ENCODE measurements at places on chromosomes 2 and 18.

GRCh38 chr2:164554487-164554886 lies 66.8 kb downstream of the GRB14 start:
- DNase-seq, result no peak

DNA sequence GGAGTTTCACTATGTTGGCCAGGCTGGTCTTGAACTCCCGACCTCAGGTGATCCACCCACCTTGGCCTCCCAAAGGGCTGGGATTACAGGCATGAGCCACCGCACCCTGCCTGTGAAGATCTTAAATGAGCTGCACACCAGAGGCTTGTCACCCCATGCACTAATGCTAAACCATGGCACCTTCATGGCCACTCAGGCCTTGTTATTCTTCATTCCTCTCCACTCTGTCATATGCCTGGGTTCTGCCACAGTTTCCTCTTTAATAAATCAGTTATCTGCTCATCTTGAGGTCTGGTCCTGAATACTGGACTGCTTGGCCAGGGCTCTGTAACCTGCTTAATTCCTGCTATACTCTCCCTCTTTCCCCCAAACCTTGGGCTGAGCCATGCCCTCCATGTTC lies 303.9 kb upstream of the FBXO11 start:
- no peak for DNase-seq

GRCh38 chr2:86768189-86768949 lies 22.3 kb downstream of the CD8A start:
- no peak for DNase-seq

DNA sequence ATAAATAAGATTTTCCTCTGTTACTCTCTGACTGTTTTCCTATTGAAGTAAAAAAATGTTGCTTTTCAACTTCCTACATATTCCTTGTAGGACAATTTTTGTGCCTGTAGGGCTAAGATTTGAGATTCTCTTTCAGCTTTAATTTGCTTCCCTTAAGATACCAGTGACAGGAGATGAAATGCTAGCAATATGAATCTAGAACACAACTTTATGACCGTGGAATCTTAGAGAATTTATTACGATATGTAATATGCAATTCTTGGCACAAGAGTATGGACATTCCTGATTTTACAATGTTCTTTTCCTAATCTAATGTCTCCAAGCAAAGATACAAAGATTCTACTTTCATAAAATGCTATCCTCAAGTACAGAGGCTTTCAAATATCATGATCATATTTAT lies 180.9 kb downstream of the KCNE4 start:
- DNase-seq, result no peak

DNA sequence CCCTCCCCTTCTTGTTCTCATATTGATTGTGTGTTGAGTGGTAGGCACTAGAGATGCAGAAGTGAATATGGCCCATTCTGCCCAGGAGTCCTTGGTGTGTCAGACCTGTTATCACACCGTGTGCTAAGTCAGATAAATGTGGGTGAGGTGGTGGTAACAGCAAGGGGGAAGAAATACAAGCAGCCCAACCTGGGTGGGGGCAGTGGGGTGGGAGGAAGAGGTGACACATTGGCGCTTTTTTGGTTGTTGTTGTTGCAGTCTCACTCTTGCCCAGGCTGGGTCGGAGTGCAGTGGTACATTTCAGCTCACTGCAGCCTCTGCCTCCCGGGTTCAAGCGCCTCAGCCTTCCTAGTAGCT lies 12.8 kb downstream of the B3GNT2 start:
- DNase-seq, result no peak

DNA sequence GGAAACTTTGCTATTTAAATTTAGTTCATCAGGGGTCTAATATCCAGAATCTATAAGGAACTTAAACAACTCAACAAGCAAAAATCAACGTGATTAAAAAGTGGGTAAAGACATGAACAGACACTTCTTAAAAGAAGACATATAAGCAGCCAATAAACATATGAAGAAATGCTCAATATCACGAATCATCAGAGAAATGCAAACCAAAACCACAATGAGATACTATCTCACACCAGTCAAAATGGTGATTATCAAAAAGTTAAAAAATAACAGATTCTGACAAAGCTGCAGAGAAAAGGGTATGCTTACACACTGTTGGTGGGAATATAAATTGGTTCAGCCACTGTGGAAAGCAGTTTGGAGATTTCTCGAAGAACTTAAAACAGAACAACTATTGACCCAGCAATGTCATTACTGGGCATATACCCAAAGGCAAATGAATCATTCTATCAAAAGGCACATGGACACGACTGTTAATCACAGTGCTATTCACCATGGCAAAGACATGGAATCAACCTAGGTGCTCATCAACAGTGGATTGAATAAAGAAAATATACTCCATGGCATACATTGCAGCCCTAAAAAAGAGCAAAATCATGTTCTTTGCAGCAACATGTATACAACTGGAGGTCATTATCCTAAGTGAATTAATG lies 189.9 kb downstream of the SLC4A10 start:
- DNase-seq, result no peak

DNA sequence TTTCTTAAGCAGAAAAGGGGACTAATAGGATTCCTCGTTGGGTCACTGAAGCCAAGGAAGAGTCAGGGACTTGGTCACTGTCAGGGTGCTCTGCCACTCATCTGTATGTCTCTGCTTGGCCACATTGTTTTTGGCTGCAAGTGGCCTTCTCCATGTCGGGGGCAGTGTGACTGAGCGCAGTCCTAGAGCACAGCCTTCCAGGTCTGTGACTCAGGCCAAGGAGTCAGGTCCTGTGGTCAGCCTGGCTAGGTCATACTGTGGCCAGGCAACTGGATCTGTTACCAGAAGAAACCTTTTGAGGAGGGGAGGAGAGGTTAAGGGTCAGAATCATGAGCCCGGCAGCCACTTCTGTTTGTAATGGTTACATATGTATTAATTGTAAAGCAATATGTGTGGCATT lies 61.3 kb downstream of the GALNT1 start:
- DNase-seq, result no peak

DNA sequence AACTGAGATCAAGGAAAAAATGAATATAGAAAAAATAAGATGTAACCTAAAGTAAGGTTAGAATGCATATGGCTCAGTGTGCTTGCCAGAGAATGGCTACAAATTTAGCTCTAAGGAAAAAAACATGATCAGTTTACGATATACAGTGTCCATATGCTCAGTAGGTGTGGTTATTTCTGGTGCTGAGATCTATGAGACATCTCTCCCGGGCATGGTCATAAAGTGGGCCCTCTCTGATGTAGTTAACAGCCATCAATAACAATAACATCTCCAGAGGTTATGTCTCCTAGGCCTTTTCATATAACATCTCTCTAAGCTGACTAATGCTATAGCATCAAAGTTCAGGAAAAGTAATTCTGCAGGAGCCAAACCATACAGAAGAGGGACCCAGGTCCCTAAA lies 56.3 kb upstream of the UBE2E3 start:
- DNase-seq, result no peak

- no peak for DNase-seq
Observed at GRCh38 chr18:44900627-44901026, 219.9 kb downstream of the SETBP1 start.

DNA sequence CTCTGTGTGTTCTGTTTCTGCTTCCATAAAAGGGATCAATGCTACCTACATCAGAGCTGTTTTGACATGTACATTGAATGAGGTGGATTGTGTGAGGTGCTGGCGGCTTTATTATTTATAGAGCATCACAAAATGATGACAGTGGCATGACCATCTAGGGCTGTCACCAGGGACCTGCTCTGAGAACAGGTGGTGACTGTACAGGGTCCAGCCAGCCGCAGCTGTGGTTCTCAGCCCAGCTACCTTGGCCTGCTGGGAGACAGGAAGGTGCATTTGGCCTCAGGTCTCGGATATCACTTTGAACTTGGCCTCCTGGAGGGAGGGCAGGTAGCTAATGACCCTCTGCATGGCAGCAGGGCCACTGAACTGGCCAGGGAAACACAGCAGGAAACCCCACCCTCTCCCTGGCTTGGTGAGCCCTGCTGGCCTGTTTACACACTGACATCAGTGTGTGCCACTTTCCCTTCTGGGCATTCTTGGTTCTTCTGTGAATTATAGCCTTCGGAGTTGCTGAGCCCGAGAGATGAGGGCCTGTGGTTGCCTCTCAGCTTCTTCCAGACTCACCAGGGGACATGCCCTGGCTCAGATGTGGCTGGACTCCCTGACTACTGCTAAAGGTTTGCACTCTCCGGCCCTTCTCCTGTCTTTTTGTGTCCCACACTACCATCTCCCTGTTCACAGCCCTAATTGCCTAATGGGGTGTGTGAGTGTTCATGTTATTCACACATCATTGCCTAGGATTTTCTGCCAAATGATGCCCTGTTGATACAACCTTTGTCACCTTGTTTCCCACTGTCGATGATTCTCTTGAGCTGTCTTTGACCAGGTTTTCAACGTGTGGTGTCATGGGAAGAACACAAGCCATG lies 109.2 kb upstream of the RAB12 start:
- DNase-seq, result no peak

DNA sequence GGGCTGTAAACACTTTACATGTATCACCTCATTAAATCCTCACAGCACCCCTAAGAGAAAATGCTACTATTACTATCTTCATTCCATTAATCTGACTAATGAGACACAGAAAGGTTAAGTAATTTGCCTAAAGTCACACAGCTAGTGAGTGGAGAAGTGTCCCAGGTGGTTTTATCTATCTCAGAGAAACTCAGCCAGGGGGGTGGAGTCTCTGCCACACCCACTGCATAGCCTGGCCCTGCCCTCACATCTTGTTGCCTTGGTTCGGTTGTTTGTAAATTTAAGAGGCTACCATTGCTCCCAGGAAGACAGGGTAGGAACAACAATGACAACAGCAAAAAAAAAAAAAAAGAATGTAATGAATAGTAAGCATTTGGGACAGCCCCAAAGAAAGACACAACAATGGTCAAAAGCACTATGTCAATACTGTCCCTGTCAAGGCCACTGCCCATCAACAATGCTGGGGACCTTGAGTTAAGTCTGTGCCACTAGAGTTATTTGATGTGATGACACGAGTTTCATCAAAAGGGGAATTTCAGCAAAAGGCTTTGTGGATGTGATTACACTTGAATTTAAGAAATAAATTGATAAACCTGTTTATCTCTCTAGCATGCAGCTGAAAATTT lies 17.5 kb downstream of the CYRIA start:
- no peak for DNase-seq

GRCh38 chr2:103792042-103792441 lies 1030.2 kb downstream of the TMEM182 start:
- no peak for DNase-seq

DNA sequence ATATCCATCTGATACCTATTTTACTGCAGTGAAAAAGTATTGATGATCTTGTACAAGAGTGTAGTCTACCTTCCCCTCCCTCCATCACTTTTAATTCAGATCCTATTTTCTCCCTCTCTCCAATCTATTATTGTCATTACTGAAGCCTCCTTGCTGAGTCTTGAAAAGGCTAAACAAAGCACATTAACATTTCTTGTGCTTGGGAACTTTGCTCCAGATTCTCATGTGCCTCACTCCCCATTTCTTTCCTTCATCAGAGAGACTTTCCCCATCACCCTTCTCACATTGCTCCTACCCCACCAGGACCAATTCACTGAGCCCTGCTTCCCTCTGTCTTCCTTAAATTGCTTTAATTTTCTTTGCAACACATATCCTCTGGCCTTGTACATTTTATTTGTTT lies 736.2 kb upstream of the GCFC2 start:
- no peak for DNase-seq

DNA sequence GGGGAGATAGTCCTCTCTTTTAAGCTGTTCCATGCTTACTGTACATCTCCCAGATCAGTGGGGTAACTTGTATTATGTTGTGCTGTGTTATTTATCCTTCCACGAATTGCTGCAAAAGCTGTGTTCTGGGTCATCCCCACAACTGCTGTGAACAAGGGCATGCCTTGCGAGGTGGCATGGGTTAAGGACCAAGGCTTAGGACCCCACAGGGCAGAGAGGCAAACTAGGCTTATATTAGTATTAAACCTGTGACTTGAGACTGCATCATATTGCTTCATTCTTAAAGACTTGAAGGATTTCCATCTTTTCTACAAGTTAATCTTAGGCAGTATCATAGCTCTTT lies 19.9 kb downstream of the RND3 start:
- no peak for DNase-seq

DNA sequence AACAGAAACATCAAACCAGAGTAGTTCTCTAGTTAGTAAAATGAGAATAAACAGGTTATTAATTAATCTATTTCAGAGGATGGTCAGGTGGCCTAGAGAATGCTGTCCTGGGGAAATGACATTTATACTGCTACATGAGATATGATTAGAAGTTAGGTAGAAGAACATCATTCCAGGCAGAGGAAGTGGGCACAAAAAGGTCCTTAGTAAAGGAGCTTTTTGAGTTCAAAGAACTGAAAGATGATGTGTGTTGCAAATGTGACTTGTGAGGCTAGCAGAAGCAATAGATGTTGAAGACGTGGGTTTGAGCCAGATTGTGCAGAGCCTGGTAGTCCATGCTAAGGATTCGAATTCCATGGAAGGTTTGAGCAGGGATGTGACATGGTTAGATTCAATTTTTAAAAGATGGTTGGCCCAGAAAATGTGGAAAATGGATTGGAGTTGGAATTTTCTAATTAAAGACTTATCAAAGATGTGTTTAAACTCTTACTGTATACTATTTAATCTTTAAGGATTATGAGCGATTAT lies 34.2 kb downstream of the RAB10 start:
- DNase-seq, result no peak

DNA sequence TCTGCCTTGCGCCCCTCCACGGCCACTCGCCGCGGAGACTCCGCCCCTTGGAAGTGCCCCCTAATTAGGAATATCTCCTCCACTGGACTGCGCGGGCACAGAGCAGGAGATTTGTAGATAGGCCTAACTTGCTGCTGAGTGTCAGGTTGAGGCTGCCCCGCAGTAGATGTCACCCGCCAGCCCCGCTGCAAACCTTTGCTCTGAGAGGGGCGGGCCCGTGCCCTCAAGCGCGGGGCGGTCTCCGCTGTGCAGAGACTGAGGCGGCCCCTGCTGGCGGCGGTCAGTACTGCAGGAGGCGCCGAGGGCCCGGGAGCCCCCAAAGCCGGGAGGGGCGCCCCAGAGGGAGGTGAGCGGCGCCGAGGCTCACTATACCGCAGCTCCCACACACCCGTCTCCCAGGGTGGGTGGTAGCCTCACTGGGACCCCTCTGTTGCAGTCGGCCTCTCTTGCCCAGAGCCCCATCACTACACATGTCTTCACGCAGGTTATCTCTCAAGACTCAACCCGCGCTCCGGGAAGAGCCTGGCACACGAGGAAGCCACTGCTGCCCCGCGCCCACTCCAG lies 2.9 kb upstream of the NEURL3 start:
- no peak for DNase-seq

DNA sequence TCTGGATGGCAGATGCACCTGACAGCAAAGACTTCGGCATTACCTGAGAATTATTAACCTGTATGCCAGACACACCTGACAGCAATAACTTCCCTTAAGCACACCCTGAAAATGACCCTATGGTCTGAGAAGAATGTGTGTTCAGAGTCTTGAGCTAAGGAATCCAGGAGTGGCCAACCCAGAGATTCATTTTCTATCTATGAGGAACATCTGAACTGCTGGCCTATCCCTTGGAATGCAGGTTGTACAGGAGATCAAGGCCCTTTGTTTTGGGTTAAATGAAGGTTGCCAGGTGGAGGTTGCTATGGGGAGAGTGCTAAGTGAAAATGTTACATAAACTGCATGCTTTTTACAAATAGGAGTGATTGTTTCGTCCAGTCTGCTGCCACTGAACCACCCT lies 200.9 kb upstream of the MEIS1 start:
- DNase-seq, result no peak
